Activated CD4-positive, alpha-beta T cell treated with anti-CD3 and anti-CD28 coated beads, Interleukin-2, amount 10 ng/mL, durations not matched to agents 24 days and 14 days (primary cell): ENCODE measurements at places on chromosomes 2 and 18. TPM values are rescaled to one million over a fixed set of nuclear protein-coding genes. Genes with fewer than 3 reads are reported as not detected.
A peak's percentile ranks its signal among the peaks of the same experiment; 100 is the strongest.

The SLC4A5 gene
- total RNA-seq: 0.93 and 1.4 TPM in 2 replicates

DNA sequence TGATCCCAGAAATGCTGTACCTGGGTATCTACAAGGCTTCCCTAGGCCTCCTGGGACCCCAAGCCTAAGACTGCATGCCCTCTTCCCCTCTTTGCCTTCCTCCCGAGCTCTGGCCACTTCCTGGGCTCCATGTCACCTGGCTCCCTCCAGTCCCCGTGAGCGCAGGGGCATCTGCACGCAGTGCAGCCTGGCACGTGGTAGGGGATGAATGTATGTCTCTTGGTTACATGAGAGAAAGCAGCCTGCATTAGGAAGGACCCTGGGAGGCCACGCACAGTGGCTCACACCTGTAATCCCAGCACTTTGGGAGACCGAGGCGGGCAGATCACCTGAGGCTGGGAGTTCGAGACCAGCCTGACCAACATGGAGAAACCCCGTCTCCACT is 15.8 kb downstream of the PASK start:
- no peak for DNase-seq

DNA sequence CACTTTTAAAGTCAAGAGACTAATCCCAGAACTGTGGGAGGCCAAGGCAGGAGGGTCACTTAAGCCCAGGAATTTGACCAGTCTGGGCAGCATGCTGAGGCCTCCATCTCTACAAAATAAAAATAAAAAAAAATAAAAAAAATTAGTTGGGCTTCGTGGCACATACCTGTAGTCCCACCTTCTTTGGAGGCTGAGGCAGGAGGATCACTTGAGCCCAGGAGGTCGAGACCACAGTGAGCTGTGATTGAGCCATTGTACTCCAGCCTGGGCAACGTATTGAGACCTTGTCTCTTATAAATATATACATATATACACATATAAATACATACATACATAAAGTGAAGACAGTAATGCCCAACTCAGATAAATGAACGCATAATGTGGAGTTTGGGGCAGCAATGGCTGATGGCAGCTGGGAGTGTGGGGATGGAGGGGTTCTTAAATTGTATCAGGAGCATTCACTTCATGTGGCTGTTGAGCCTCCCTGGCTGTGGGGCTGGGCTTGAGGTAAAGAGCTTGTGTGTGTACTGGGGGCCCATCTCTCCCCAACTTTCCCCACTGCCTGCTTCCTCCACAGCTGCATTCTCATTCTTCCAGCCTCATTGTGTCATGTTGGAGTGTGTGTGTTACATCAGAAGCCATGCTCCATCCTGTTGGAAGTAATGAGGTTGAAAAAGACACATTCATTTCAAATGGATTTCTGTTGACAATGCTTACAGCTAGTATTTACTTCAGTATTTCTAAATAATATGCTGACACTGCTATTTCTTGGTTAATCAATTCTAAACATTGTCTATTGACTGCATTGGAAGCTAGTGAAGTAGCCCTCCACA is 96.5 kb upstream of the HS6ST1 start:
- no peak for DNase-seq

- peak; percentile 62 for DNase-seq
Observed at GRCh38 chr2:9099341-9099751, 95.9 kb upstream of the MBOAT2 start.

DNA sequence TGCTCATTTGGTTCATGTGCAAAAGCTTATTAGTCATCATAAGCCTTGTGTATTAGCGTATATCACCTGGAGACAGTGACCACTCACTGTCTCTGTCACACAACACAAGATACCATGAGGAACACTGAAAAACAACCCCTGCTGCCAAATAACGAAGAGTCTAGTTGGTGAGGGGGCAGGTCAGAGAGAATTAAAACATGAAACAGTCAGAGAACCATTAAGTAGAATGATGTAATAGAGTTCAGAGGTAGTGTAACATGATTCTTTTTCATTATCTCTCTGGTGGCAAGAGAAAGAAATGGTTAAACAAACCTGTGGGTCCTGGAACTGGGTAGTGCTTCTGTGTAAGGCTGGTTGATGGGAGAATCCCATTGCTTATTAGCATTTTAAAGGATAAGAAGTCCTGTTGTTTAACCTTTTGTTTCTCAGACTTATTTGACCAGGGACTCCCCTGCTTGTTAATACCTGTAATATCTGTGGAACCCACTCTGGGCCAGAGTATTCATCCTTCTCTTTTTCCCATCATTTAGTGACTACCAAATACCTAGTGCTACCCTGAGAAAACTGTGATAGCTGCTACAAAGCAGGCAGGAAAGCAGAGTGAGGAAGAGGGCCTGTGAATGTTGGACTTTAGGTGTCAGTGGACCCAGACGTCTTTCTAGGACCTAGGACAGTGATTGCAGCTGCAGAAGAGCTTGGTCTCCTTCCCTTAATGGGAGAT is 38.0 kb downstream of the PTRHD1 start:
- no peak for DNase-seq

GRCh38 chr2:49045083-49045482 is 109.2 kb downstream of the FSHR start:
- no peak for DNase-seq

GRCh38 chr2:100703739-100704138 is 116.2 kb upstream of the NPAS2 start:
- no peak for DNase-seq
